ENCODE measurements at places on chromosomes 1 and 21. TPM values are rescaled to one million over a fixed set of nuclear protein-coding genes. Genes with fewer than 3 reads are reported as not detected.

The LRRIQ3 gene
- total RNA-seq: not detected

The CHI3L1 gene
- 896 TPM for total RNA-seq

The PGBD5 gene
- 0.14 TPM for total RNA-seq

The CHI3L2 gene
- total RNA-seq: not detected

The FAAP20 gene
- 24.9 TPM for total RNA-seq

The NR1I3 gene
- total RNA-seq: not detected

The ZBED6 gene
- total RNA-seq: 23.4 TPM

The SPRR2D gene
- total RNA-seq: not detected

The ERICH3 gene
- not detected for total RNA-seq

The SYT14 gene
- 1.8 TPM for total RNA-seq

The GCSAML gene
- total RNA-seq: under 0.01 TPM

The SMPDL3B gene
- not detected for total RNA-seq

The IFI44 gene
- total RNA-seq: 3.3 TPM

The VSIG8 gene
- 0.43 TPM for total RNA-seq

The FABP3 gene
- 15.2 TPM for total RNA-seq

The PROX1 gene
- under 0.01 TPM for total RNA-seq

The PGLYRP4 gene
- total RNA-seq: not detected

The ACADM gene
- total RNA-seq: 29.3 TPM

The KCNH1 gene
- total RNA-seq: 1.1 TPM

The CSF1 gene
- 28.8 TPM for total RNA-seq

The UBL4B gene
- not detected for total RNA-seq

The SORT1 gene
- total RNA-seq: 18.2 TPM

The CAPN8 gene
- total RNA-seq: not detected

The ASCL5 gene
- total RNA-seq: not detected

The APOBEC4 gene
- under 0.01 TPM for total RNA-seq

The CLDN17 gene
- not detected for total RNA-seq

The FAM163A gene
- not detected for total RNA-seq

The FCRL2 gene
- not detected for total RNA-seq

The CCDC181 gene
- total RNA-seq: under 0.01 TPM

The C1QC gene
- total RNA-seq: 1.0 TPM

The CFHR1 gene
- total RNA-seq: not detected

The ZNF593OS gene
- not detected for total RNA-seq

The SLAMF9 gene
- total RNA-seq: not detected

The NTRK1 gene
- total RNA-seq: not detected

The AMY2B gene
- total RNA-seq: 1.9 TPM

The BACE2 gene
- 18.8 TPM for total RNA-seq

The SIKE1 gene
- total RNA-seq: 35.1 TPM

The NBPF9 gene
- 21.2 TPM for total RNA-seq

The HRNR gene
- not detected for total RNA-seq

The AMY2A gene
- not detected for total RNA-seq

The PAQR6 gene
- total RNA-seq: 0.29 TPM

The TOE1 gene
- total RNA-seq: 16.0 TPM

The DIO1 gene
- not detected for total RNA-seq

The SPRR2B gene
- total RNA-seq: not detected

The TNFRSF18 gene
- not detected for total RNA-seq

Measured in placental pericyte (primary cell).